T-helper 9 cell (primary cell): ENCODE measurements at places on chromosomes 5 and 9.

DNA sequence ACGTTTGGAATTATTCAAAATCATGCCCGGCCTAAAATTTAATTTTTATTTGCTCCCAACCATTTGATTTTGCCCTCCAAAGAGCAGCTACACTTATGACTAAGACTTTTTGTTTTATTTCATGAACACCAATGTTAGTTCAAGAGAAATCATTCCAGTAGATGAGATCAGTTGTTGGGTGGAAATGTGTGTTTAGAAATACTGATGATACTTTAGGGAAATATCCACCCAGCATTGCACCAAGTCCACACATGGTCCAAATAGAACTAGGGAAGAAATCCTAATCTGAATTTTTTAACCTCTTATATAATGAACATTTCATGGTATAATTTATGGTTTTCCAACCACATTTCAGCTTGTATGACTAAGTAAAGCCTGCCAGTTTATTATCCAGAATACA, 28.3 kb upstream of the GOLPH3 start:
- DNase-seq = no peak

GRCh38 chr9:15982182-15982581, 429.3 kb downstream of the CCDC171 start:
- no peak for DNase-seq

DNA sequence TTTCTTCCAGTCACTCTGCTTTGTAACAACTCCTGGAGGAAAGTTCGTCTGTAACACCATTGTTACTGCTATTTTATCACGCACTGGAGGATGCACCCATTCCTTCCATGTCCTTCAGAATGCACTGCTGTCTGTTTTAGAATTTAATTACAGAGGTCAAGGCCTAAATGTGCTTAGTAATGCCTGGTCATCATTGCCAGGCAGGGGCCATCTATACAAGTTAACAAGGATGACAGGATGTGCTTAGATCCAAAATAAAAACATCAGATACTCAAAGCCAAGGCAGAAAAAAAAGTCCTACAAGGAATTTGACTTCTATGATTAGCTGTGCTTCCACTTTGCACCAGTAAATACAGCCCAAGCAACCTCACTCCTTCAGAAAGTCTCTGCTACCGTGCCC, 371.4 kb downstream of the SEMA5A start:
- no peak for DNase-seq

GRCh38 chr5:10153808-10154537, 95.7 kb downstream of the ATPSCKMT start:
- DNase-seq = no peak

GRCh38 chr5:6603643-6604042, 29.2 kb downstream of the NSUN2 start:
- no peak for DNase-seq

DNA sequence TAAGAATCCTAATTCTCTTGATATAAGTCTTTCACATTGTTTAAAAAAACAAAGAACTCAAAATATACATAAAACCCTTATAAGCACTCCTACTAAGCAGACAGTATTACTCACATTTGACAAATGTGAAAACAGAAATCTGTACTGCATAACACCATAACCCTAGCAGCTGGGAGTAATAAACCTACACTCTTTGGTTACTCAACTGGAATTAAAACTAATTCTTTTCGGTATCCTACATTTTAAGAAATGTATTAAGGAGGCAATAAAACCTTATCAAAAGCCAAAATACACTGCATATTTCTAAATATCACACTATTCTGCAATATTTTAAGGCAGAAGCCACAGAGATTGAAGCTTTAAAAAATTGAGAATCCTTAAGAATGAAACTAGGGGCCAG, 6.8 kb downstream of the AUH start:
- no peak for DNase-seq
